ENCODE measurements at places on chromosomes 5 and 9.
A peak's percentile ranks its signal among the peaks of the same experiment; 100 is the strongest.

DNA sequence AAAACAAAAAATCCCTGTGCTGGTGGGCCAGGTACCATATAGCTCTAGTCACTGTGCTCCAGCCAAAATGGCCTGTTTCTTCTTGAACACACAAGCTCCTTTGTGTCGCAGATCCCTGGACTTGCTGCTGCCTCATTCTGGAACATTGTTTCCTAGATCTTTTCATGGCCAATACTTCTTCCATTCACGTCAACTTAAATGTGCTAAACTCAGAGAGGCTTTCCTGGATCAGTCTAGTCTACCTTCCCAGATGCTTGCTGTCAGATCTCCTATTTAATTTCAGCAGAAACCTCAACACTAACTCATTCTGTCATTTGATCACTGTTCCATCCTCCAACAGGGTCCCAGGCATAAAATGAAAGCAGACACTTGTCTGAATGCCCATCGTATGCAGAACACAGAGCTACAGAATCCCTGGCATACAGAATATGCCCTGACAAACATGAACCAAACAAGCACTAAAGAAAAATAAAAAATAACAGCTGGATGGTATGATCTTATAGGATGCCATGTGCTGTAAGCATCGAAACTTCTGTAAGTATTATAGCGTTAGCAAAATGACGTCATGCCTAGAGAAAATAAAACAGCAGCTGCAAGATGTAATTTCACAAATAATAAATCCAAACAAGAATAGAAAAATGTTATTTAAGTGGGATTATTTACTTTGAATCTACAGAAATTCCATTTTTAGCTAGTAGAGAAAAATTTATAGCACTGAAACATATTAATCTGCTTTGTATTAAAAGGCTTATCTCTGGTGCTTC, 403.7 kb upstream of the DAP start:
- no peak for DNase-seq

- peak; percentile 46 for DNase-seq
Observed at GRCh38 chr9:106860721-106861639, 2.0 kb upstream of the ZNF462 start.

DNA sequence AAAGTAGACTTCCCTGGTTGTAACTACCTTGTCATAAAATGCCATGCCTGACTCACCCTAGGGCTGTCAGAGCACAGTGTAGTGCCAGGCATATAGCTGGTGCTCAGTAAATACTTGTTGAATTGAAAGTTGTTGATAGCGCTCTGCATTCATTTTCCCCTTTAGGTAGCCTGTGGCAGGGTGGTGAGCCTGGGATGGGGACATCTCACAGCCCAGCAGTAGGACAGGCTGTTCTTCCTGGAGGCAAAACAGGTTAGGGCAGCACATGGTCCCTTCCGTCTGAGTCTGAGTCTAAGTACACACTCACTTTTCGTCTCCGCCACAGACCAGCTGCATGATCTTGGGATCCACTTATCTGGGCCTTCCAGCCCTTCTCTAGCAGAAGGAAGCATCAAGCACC, 401.9 kb downstream of the ZSWIM6 start:
- DNase-seq: no peak

DNA sequence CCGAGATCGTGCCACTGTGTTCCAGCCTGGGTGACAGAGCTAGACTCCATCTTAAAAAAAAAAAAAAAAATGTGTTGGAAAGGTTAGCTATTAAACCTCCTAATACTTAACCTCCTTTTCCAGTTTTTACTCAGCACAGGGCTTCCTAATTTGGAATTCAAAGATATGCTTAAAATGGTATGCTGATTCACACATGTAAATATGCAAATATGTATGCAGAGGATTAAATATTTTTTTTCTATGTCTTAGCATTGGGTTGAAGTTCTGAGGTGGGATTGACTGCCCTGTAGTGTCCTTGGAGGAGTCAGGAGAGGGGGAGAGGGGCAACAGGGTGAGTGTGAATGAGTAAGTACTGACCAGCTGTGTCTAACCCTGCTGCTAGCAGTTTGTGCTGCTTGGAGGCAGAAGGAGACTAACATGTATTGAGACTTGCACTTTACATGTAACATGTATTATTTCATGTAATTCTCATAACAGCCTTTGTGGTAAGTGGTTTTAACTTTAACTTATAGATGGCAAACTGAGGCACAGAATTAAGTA, 63.2 kb downstream of the SLC44A1 start:
- no peak for DNase-seq

DNA sequence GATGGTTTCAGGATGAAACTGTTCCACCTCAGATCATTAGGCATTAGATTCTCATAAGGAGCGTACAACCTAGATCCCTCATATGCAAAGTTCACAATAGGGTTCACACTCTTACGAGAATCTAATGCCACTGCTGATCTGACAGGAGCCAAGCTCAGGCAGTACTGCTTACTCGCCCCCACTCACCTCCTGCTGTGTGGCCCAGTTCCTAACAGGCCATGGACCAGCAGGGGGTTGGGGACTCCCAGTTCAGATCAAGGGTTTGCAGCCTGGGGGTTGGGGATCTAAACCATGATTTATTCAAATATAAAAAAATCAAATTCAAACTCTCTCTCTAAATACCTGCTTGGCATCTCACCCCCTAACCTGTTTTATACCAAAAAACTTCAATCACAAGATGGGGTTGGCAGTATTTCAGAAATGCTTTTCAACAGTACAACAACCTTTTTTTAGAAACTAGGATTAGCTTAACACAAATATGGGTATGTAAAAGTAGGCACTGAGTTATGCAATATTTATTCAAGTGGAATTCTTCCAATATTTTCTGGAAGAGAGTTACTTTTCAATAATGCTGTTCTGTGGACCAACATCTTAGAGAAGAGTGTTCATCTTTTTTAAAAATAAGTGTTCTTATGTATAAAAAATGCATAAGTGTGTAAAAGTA, 30.1 kb upstream of the SLC12A2 start:
- peak; percentile 70 for DNase-seq
